ENCODE measurements at places on chromosomes 7 and 10. TPM values are rescaled to one million over a fixed set of nuclear protein-coding genes. Genes with fewer than 3 reads are reported as not detected.

The ITIH5 gene
- 14.6 TPM for total RNA-seq

The ASB4 gene
- not detected for total RNA-seq

The SUFU gene
- total RNA-seq: 13.8 TPM

The FKBP14 gene
- total RNA-seq: 0.75 TPM

The PNLIPRP2 gene
- total RNA-seq: 4.2 TPM

The C10orf95 gene
- 1.4 TPM for total RNA-seq

The TBC1D12 gene
- total RNA-seq: 58.0 TPM

The MOGAT3 gene
- total RNA-seq: 31.7 TPM

The SPDYE2B gene
- total RNA-seq: not detected

The SORCS1 gene
- total RNA-seq: 5.1 TPM

The SLC26A5 gene
- total RNA-seq: not detected

The COL26A1 gene
- not detected for total RNA-seq

The SPDYE3 gene
- not detected for total RNA-seq

The NPY4R gene
- 1.1 TPM for total RNA-seq
